ENCODE measurements at places on chromosomes 3 and 15.

GRCh38 chr15:47395076-47395475 lies 322.2 kb upstream of the SEMA6D start:
- no peak for DNase-seq

DNA sequence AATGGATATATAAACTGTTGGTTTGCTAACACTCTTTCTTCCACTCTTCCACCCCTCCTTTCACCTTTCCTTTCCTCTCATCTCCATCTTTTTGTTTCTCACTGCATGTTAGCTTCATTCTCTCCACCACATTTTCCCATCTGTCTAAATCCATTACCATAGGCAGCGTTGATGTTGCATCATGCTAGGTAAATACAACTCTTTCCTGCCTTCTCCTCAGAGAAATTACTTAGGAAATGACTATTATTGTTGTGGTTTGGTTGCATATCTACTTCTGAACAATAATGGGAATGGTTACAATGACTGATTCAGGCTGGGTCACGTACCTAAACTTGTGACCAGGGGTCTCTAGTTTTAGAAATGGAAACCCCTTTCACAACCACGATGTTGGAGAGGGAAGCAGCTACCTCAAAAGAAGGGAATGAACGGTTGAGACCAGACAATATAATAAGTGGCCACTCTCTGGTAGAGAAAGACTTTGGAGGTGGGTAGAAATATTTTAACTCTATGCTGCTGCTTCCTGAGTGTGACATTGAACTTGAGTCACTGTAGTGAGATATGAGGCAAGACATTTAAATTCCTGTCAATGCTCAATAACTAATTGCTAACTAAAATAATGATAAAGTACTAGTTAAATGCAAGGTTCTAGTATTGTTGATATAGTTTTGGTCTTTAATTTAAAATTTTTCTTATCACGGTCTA lies 314.1 kb upstream of the TGFBR2 start:
- DNase-seq, result no peak

DNA sequence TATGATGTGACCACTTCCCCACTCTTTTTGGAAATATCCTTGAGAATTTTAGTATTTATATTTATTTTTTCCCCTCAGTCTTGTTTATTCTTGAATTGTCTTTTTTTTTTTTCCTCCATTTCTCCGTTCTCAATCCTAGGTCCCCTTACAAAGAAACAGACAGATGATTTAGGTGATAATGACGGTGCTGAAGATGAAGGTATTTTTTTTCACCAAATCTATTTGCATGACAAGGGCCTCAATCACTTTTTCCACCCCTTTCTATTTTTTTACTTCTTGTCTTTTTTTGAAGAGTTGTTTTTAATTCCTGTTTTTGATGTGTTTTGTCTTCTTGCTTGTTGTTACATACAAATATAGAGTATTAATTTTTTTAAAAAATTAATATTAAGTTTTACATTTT lies 402.6 kb downstream of the NLGN1 start:
- DNase-seq, result no peak

- no peak for DNase-seq
These were observed 43.5 kb downstream of the SLC41A3 start for GRCh38 chr3:126040386-126040785.

GRCh38 chr3:169835533-169835932 lies 22.8 kb upstream of the LRRC34 start:
- DNase-seq, result no peak

GRCh38 chr3:120985242-120985641 lies 77.2 kb downstream of the STXBP5L start:
- no peak for DNase-seq

- DNase-seq, result no peak
These were observed 12.3 kb downstream of the CA12 start for GRCh38 chr15:63369296-63369695.

- no peak for DNase-seq
These were observed 112.9 kb downstream of the CNTN4 start for GRCh38 chr3:2211568-2211967.

DNA sequence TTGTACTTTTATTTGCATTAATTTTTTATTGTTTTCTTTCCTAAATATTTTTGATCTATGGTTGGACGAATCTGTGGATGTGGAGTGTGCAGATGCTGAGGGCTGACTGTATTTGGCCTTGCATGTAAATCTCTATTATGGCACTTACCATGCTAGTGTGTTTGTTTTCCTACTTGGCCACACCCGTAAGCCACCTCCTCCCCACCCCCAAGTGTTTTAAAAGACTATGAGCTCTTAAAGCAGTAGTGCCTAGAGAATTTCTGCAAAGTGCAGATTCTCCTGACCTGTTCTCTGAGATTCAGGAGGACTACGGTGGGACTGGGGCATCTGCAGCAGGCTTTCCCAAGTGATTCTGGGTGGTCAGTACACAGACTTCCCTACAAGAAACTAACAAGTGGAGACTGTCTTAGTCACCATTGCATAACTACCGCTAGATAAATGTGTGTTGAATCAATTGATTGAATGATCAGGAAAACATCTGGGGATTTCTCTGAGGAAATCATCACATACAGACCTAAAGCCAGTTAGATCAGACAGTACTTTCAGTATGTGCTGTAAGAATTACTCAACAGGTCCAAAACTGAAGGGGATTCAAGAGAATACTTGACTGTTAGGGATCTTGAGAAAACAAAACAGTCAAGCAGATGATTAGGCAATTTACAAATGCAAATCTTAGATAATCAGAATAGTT lies 6.2 kb upstream of the TIPARP start:
- DNase-seq, result no peak

DNA sequence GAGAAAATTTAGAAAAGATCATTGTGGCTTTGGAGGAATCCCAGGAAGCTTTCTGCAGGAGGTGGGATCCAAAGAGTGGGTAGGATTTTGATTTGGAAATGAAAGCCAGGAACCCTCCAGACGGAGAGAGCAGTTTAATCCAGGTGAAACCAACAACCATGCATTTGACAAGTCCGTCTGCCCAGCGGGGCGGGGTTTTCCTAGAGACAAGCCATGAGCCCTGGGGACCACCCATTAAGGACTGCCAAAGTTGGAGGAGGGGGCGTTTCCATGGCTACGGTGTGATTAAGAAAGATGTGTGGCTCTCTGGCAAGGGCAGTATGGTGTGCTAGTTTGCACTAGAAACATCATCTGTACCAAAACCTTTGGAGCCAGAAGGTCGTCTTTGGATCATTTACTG lies 53.4 kb downstream of the SRGAP3 start:
- no peak for DNase-seq

DNA sequence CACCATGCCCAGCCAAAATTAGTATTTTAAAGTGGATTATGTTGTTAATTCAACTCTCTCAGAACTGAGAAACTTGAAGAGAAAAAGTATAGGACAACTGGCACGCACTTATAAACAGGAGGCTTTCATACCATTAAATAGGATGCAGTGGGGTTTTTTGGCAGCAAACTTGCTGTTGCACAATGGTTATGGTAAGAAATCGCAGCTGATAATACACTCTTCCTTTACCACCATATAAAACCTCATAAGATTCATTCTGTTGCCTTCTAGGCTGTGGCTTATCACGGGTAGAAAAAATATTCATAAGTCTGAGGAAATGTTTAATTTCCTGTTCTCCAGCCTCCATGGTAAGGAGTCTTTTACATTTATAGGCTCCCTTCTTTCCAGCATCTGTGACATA lies 95.3 kb downstream of the TMCO5A start:
- DNase-seq, result no peak

DNA sequence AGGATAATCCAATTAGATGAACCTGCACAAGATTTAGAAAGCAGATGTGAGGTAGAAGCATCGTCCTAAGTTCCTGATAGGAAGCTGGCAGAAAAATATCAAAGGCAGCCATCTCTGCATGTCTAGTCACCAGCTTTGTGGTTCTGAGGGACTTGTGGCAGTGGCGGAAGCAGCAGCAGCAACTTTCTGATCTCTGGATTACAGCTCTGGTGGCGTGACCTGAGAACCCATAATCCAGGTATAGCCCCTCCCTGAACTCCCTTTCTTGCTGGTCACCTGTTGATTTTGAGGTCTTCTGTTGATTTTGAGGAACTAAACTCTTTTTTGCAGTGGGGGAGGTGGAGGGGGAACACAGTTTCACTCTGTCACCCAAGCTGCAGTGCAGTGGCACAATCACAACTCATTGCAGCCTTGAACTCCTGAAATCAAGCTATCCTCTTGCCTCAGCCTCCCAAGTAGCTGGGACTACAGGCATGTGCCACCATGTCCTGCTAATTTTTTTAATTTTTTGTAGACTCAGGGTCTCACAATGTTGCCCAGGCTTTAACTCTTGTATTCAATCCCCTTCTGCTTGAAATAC lies 7.9 kb downstream of the FSIP1 start:
- no peak for DNase-seq

GRCh38 chr3:42486814-42487565 lies 15.5 kb upstream of the VIPR1 start:
- no peak for DNase-seq

DNA sequence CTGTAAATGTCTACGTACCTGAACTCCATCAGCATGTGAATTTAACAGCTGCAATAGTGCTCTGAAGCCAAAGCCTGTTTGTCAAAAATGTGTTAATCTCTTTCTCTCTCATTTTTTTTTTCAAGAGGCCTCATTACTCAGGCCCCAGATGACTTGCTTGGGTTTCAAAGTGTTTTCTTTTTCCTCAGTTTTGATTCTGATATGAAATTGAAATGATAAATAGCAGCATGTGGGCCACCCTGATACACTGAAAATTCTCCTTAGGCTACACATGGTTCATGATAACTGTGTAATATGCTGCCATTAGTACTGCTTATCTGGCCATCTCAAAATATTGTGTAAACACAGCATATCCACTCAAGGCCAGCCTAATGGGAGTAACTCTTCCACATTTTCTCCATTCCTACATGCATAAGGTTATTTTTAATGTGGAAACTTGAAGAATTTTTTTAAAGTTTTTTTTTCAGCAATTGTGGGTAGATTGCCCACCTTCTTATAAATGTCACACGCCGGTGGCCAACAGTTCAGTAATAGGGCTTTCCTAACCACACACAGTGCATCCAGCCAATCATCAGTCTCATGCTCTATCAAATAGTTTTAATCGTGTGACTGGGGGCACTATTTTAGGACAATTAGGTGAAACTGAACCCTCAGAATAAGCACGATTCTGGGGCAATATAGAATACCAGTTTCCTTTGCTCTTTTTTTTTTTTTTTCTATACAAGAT lies 13.1 kb upstream of the DENND4A start:
- DNase-seq, result no peak

- no peak for DNase-seq
These were observed 29.6 kb downstream of the TLNRD1 start for GRCh38 chr15:81030301-81030750.

- no peak for DNase-seq
These were observed 20.5 kb upstream of the LIMD1 start for GRCh38 chr3:45574067-45574494.

DNA sequence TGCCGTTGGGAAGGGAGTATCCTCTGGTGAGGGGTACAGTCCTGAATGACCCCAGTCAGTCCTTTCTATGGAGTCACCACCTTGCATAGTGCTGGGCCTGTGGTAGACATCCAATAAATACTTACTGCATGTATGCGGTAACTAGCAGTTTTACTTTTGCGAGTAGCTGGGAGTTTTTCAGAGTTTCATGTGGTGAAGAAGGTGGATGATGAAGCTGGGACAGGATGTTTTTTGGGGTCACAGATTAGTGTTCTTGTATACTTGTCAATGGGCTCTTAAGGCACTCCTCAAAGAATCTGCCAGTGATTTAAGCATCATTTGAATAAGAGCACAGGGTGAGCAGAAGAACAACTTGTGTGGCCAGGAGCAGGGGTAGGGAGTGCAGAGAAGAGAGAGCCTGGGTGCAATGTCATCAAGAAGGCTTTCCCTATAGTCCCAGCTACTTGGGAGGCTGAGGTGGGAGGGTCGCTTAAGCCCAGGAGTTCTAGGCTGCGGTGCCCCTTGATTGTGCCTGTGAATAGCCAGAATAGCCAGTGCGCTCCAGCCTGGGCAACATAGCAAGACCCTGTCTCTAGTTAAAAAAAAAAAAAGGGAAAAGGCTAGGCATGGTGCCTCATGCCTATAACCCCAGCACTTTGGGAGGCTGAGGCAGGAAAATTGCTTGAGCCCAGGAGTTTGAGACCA lies 22.1 kb downstream of the PPCDC start:
- DNase-seq, result no peak

DNA sequence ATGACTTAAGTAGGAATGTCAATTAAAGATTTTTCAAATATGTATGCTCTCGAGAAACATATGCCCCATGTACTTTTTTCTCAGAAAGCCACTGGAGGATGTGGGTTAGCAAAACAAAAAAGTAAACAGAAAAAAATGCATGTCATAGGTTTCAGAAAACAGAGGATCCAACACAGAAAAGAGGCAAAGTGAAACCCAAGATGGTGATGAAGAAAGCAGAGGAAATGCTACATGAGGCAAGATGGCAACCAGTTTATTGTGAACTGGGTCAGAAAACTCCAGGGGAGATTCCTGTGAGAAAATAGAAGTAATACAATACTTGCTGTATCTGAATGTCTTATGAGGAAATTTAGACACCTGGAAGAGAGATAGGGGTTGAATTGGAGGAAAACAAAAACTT lies 30.8 kb upstream of the EOMES start:
- no peak for DNase-seq

- DNase-seq, result no peak
These were observed 77.2 kb downstream of the TOP2B start for GRCh38 chr3:25587526-25587925.

- DNase-seq, result no peak
These were observed 212.2 kb downstream of the FOXP1 start for GRCh38 chr3:71371282-71371681.

GRCh38 chr15:92101708-92102394 lies 248.3 kb downstream of the SLCO3A1 start:
- DNase-seq, result no peak

DNA sequence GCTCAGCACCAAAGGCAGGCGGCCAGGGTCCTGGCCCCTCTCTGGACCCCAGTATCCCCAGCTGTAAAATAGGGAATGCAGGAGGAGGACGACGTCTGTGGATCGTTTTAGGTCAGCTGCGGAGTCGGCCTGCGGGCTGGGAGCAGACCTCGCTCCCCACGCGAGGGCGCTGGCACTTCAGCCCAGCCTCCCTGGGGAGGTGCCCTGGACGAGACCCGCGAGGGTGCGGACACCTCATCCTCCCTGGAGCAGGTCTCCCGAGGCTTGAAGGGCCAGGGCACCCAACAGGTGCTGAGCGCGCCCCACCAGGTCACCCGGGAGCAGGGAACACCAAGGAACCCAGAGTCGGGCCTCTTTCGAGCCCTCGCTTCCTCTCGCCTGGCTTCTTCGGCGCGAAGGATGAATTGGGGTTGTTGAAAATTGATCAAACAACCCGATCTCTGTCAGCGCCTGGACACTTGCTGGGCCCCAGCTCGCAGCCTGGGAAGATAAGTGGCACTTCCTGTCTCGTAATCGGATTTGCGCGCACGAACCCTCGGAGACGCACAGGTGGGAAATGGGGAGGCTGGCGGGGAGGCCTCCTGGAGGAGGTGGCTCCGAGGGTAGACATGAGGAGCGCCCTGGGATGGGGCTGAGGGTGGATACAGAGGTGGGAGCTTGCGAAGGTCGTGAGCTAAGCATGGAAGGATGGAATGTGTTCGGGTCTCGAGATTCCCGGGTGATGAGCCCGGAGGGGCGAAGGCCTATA lies 588 bp upstream of the VIPR1 start:
- DNase-seq, result peak; percentile 33

GRCh38 chr3:129082026-129082425 lies 21.4 kb downstream of the GP9 start:
- DNase-seq, result no peak

- DNase-seq, result no peak
These were observed 685.7 kb downstream of the MECOM start for GRCh38 chr3:168977716-168978374.

- DNase-seq, result no peak
These were observed 9.1 kb downstream of the ATOSA start for GRCh38 chr15:52670087-52670486.

- no peak for DNase-seq
These were observed 364.6 kb upstream of the AGTR1 start for GRCh38 chr3:148333091-148333490.
